Activated CD4-positive, alpha-beta T cell treated with anti-CD3 and anti-CD28 coated beads, Interleukin-2, Interleukin-6, amounts not matched to agents 100 ng/mL and 50 ng/mL, durations not matched to agents 16 hours and 8 hours (primary cell): ENCODE measurements at places on chromosomes 2 and 18.

GRCh38 chr2:172329774-172330671, 97.4 kb upstream of the ITGA6 start:
- DNase-seq = no peak

- DNase-seq = no peak
These were observed 173.0 kb downstream of the CTIF start for GRCh38 chr18:48711651-48712486.

DNA sequence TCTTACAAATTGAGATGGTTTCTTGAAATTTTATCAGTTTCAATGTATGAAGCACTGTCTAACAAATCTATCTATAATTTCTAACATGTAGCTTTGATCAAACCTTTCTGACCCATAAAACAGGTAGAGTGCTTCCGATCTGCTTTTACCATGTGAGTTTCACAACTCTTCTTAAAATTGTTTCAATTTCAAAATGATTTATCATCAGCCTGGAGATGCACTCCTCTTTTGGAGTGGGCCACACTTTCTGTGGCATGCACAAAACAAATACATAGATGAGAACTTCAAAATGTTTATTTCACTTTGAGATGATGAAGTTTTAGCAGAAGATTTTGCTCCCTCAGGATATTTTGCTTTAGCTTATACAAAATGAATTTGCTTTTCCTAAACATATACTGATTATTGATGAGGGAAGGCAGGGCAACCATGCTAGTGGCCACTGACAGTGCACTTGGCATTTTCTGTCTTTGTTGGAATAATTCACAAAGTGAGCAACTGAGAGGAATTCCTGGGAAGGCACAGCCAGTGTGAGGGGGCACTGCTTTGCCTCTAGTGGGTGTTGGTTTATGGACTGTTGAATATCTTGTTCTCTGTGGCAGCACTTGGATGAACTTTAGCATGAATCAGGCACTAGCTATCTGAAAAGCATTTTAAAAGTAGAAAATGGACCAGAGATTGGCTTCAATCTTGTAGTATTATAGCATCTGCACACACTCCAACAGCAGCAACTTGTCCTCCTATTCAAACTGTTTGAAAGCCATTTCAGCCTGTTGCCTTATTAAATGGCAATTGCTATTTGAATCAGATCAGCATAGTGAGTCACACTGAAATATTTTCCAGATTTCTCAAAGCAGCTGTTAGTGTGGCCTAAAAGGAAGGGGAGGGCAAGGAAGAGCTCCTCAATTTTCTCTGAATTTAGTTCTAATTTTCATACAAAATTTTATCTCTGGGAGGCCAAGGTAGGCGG, 193.2 kb downstream of the CCDC85A start:
- DNase-seq = no peak

DNA sequence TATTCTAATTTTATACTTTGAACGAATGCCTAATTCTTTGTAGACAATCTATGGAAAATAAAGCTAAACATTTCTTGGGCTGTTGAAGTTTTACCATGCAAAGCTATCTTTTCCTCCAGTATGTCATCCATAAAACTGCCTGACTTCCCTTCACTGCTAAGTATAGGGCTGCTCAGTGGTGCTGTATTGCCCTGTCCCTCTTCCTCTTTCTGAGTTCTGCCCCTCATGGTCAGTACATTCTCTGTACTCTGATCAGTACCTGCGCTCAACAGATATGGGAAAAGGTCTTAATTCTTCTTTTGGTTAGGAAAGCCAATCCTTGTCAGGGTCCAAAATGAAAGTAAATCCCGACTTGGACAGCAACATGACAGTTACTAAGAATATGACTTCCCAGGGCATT, 321.9 kb downstream of the RAD51AP2 start:
- DNase-seq = no peak

GRCh38 chr2:175168564-175168945, 552 bp upstream of the ATF2 start:
- DNase-seq = no peak

- DNase-seq = no peak
These were observed 81.1 kb upstream of the TLK1 start for GRCh38 chr2:171241771-171242170.

DNA sequence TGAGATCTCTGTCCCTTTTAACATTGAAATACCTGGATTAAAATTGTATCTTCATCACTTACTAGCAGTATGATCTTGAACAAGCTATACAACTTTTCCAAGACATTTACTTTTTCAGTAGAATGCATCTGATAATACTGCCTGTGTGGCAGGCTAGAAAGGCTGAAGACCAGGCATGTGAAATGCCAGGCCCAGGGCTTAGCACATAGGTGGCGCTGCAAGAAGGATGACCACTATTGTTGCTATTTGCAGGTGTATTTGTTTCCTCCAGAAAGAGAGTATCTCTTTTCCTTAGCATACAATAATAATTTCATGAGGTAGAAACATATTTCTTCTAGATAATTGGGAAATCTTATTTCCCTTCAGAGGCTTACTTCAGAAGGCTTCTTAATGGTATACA, 331.3 kb downstream of the THSD7B start:
- no peak for DNase-seq
